ENCODE measurements at places on chromosomes 12 and 14. TPM values are rescaled to one million over a fixed set of nuclear protein-coding genes. Genes with fewer than 3 reads are reported as not detected.

DNA sequence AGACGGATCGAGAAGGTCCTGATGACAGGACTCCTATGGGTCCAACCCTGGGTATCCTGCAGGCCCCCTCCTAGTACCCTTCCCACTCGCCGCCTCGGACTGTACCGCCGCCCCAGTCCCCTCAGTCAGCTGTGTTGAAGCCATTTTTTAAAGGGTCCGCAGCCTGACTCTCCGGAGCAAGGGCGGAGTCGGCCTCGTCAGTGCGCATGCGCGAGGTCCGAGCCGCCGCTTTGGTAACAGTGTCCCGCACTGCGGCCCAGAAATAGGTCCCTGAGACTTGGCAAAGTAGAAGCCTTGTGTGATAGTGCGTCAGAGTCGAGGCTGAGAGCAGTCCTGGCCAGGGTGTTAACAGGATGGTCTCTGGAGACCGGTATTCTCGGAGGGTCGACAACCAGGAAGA lies 769.0 kb upstream of the ALG10B start:
- no peaks in the 10 kb centered on the region for H3K36me3 ChIP-seq
- H3K27ac ChIP-seq = no peak overlapping the region

DNA sequence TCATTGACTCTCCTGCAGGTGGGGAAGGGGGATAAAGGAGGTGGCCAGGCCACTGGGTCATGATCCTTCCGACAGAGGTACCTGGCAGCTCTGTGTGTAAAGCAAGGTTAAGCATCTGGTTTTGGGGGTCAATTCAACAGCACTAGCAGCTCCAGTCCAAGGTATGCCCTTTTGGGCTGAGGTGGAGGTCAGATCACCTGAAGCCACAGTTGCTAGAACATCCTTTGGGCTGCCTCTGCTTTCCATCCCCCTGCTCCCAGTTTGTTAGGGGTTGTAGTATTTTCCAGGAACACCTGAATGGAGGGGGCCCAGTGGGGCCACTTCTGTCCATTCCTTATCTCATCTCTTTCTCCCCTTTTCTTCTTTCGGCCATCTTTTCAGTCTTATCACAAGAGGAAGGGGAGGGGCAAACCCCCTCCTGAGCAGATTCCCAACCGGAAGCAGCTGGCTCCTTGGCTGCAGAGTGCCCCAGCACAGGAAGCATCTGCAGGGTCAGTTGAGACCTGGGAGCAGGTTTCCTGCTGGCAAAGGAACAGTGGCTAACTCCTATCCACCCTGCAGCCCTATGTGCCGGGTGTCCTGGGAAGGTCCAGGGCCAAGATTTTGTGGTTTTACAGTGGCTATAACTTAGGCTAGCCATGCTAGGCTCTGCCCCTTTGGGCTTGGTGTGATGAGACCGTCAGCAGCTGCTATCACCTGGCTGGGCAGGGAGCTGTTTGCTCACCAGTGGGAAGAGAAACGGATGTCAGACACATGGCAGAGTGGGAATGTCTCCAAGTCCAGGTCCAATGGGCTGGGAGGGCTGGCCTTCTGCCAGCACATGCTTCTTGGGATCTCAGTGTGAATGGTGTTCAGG lies 40.2 kb downstream of the SH2B3 start:
- H3K36me3 ChIP-seq = peaks cover 18% of the 10 kb centered on the region
- no peaks in the 10 kb centered on the region for H3K27me3 ChIP-seq
- no peak for DNase-seq
- H3K4me3 ChIP-seq = no peak overlapping the region

PKP2 gene
- 376 TPM for total RNA-seq

RIN3 gene
- 5.4 TPM for total RNA-seq

SAMD15 gene
- total RNA-seq = 2.2 TPM

CCDC196 gene
- total RNA-seq = not detected

GRCh38 chr12:29043069-29043468 lies 106.0 kb upstream of the FAR2 start:
- no peak overlapping the region for H3K4me3 ChIP-seq
- no peaks in the 10 kb centered on the region for H3K4me1 ChIP-seq
- H3K36me3 ChIP-seq = no peaks in the 10 kb centered on the region
- no peak overlapping the region for H3K27ac ChIP-seq

DNA sequence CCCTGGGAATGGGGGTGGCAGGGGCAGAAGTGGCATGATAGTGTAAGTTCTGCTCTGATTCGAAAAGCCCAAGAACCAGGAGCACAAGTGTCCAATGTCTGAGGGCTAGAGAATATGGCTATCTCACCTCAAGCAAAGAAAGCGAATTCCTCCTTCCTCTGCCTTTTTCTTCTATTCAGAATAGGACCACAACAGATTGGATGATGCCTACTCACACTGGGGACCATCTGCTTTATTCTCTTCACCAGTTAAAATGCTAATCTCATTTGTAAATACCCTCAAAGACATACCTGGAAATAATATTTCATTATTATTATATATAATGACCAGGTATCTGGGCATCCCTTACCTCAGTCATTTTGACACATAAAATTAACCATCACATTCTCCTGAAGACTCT lies 808.7 kb downstream of the NRXN3 start:
- no peaks in the 10 kb centered on the region for H3K27me3 ChIP-seq
- no peaks in the 10 kb centered on the region for H3K4me1 ChIP-seq
- no peak for DNase-seq
- H3K4me3 ChIP-seq = no peak overlapping the region

- no peaks in the 10 kb centered on the region for H3K27me3 ChIP-seq
- H3K27ac ChIP-seq = no peak overlapping the region
- no peaks in the 10 kb centered on the region for H3K4me1 ChIP-seq
Measured at GRCh38 chr12:25689996-25690501, 137.0 kb upstream of the LMNTD1 start.

DNA sequence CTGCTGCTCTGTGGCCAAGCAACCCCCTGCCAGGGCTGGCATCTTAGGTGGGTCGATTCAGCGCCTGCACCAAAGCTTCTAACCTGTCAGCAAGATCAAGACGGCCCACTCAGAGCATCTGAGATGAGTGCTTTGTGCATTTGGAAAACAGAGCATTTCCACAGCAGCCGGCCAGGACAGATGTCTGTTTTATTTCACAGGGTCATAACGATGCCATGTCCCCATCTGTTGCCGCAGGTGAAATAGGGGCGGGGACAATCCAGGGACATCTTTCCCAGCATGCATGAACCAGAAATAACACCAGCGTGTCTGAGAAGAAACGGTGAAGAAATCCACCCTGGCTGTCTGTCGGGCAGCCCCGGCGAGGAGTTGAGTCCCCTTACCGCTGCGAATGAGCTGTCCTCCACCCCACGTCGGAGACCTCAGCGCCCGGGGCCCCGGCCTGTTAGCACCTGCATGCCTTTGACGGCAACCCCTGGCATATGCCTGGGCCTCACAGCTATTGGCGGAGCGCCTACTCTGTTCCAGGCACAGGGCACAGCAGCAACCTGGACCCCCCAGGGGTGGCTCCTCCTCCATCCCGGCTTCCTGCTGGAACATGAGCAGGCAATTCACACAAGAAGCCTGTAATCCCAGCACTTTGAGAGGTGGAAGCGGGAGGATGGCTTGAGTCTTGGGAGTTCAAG lies 30.6 kb upstream of the ULK1 start:
- H3K4me3 ChIP-seq = no peak overlapping the region
- H3K27ac ChIP-seq = no peak overlapping the region
- DNase-seq = no peak
- no peaks in the 10 kb centered on the region for H3K4me1 ChIP-seq

DNA sequence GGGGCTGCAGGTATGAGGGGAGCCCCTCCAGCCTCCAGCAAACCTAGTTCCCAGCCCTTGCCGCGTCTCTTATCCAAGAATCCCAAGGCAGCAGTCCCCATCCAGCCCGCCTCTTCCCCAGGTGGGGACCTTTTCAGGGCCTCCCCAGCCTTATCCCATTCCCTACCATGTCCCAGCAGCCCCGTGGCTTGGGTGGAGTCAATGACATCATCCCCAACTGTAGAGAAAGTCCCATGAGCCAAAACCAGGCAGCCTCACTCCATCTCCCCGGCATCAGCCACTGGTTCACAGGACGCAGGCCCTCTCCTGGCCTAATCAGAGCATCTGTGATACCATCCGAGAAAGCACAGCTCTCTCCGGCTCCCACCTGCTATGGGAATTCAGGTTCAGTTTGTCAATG lies 131.0 kb downstream of the NCOR2 start:
- no peaks in the 10 kb centered on the region for H3K36me3 ChIP-seq
- no peaks in the 10 kb centered on the region for H3K4me1 ChIP-seq
- H3K27me3 ChIP-seq = no peaks in the 10 kb centered on the region
- no peak overlapping the region for H3K4me3 ChIP-seq
- no peak for DNase-seq
- no peak overlapping the region for H3K27ac ChIP-seq

- no peaks in the 10 kb centered on the region for H3K27me3 ChIP-seq
- H3K36me3 ChIP-seq = no peaks in the 10 kb centered on the region
- H3K4me3 ChIP-seq = no peak overlapping the region
Measured at GRCh38 chr14:71487449-71487848, 444.8 kb upstream of the RGS6 start.

DNA sequence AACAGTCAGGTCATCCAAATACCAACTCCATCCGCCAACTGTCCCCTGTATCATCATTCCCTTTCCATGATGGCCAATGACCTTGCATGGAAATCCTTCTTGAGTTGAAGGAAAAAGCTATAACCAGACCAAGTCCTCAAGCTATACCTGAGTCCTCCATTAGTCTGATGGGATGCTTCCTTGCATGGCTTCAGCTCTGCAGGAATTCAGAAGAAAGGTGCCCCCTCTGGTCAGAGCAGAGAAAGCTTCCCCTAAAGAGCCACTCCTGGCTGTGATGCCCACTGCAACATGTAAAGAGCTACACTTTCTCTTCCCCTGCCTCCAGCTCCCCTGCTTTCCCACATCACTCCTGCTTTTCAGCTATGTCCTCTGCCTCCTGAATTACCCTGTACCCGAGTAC lies 43.1 kb upstream of the FKBP4 start:
- H3K27me3 ChIP-seq = peaks cover 28% of the 10 kb centered on the region
- H3K4me3 ChIP-seq = no peak overlapping the region
- DNase-seq = no peak
- H3K36me3 ChIP-seq = no peaks in the 10 kb centered on the region
- no peak overlapping the region for H3K27ac ChIP-seq

TPH2 gene
- not detected for total RNA-seq

GRCh38 chr14:105600939-105601359 lies 74.6 kb downstream of the TMEM121 start:
- no peaks in the 10 kb centered on the region for H3K27me3 ChIP-seq
- no peaks in the 10 kb centered on the region for H3K4me1 ChIP-seq
- DNase-seq = no peak
- no peaks in the 10 kb centered on the region for H3K36me3 ChIP-seq

DNA sequence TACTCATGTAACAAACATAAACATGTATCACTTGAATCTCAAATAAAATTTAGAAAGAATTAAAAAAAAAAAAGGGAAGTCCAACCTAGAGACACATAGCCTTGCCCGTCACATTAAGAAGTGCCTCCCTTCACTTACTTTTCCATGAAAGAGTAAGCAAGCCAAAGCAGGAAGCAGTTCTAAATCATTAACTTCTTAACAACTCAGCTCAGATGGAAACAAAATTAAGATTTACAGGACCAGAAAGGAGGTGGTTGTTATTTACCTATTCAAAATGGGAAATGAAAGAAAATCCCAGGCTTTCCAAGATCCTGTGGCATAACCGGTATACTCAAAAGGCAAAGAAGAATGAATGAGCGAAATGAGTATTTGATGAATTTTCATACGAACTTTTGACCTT lies 258.6 kb upstream of the DCN start:
- no peaks in the 10 kb centered on the region for H3K27me3 ChIP-seq
- H3K36me3 ChIP-seq = no peaks in the 10 kb centered on the region
- no peak for DNase-seq
- no peak overlapping the region for H3K4me3 ChIP-seq

DNA sequence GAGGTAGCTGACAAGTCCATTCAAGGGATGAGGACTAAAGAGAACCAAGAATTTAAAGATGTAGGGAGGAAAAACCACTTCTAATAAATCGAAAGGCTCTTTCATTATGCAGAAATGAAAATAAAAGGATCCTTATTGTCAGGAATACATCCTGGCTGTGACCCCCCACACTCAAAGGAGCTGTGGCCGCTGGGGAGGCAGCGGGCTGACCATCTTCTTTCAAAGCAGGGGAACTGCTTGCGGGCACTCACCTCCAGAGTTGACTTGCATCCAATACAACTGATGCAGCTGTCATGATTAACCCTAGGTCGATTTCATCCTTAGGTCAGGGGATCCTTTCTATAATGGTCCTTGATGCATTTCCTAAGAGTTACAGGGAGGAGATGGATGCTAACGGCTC lies 35.3 kb downstream of the TRAFD1 start:
- DNase-seq = no peak
- no peak overlapping the region for H3K4me3 ChIP-seq
- H3K36me3 ChIP-seq = peaks cover 18% of the 10 kb centered on the region
- H3K4me1 ChIP-seq = no peaks in the 10 kb centered on the region
- H3K27ac ChIP-seq = no peak overlapping the region

PYGL gene
- total RNA-seq = 59.0 TPM

HPD gene
- total RNA-seq = not detected

GARIN6 gene
- not detected for total RNA-seq

- H3K4me1 ChIP-seq = peaks cover 13% of the 10 kb centered on the region
- peak within 1 kb of the TSS; percentile 81 for H3K27ac ChIP-seq
- peak; percentile 75 for DNase-seq
- peak within 1 kb of the TSS; percentile 85 for H3K4me3 ChIP-seq
- H3K27me3 ChIP-seq = no peaks in the 10 kb centered on the region
Measured at GRCh38 chr14:105419195-105420091, at the start of gene MTA1. TSS of gene MTA1 (plus strand) at chr14:105419827. CDS start at chr14:105420036, 209 bp downstream.

DNA sequence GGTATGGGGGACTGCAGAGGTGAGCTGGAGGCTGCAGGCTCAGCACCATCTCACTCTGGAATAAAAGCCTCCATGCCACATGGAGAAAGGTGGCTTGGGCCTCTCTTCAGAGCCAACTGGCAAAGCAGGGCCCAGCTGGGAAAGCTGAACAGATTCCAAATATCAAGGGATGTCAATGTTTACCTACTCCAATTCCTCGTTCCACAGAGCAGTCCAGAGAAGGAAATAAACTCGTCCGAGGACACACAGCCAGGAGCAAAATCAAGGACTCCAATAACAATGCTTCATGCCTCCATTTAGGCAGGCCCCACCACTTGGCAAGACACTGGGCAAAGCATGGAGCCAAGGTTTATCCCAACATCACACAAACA lies 36.3 kb upstream of the PNMA1 start:
- peaks cover 57% of the 10 kb centered on the region for H3K4me1 ChIP-seq
- H3K27me3 ChIP-seq = no peaks in the 10 kb centered on the region
- no peak overlapping the region for H3K4me3 ChIP-seq
- H3K36me3 ChIP-seq = no peaks in the 10 kb centered on the region
- DNase-seq = no peak

GRCh38 chr14:32372154-32372553 lies 43.1 kb downstream of the AKAP6 start:
- no peaks in the 10 kb centered on the region for H3K36me3 ChIP-seq
- no peaks in the 10 kb centered on the region for H3K27me3 ChIP-seq
- no peak for DNase-seq
- no peak overlapping the region for H3K4me3 ChIP-seq
- no peak overlapping the region for H3K27ac ChIP-seq
- peaks cover 5% of the 10 kb centered on the region for H3K4me1 ChIP-seq

DNA sequence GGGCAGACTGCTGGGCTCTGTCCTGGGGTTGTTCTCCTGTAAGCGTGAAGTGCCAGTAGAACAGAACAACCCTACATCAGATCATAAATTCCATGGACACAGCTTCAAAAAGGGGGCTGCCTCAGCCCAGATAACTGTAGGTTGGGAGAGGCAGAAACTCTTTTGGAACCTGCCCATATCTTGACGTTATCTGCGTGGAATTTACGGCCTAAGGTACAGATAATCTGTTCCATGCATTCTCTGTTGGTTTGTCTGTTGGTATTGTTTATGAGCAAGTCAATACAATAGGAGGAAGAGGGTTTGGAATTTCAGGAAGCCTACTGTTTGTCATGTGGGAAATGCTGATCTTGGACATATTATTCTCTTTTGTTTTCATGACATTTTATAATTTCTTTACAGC lies 36.7 kb downstream of the SLC25A47 start:
- H3K27ac ChIP-seq = no peak overlapping the region
- peaks cover 35% of the 10 kb centered on the region for H3K36me3 ChIP-seq
- no peaks in the 10 kb centered on the region for H3K4me1 ChIP-seq
- no peak overlapping the region for H3K4me3 ChIP-seq

Measured in cardiac muscle cell (in vitro differentiated cells and primary cell).